Left ventricle myocardium superior (tissue), 1 donor: ENCODE measurements at places on chromosomes 5 and 9. TPM values are rescaled to one million over a fixed set of nuclear protein-coding genes. Genes with fewer than 3 reads are reported as not detected.

The DDX31 gene
- total RNA-seq = 5.8 TPM

The CLPTM1L gene
- total RNA-seq = 31.5 TPM

The KIF4B gene
- 0.05 TPM for total RNA-seq

The PDE4D gene
- 35.1 TPM for total RNA-seq

The GABRA1 gene
- not detected for total RNA-seq

The BAAT gene
- not detected for total RNA-seq

The PCDHB3 gene
- 0.99 TPM for total RNA-seq

The OTP gene
- total RNA-seq = not detected

The PPP2R2B gene
- 0.12 TPM for total RNA-seq

The FOXD4L3 gene
- not detected for total RNA-seq

The GARIN3 gene
- total RNA-seq = not detected

The PCA3 gene
- total RNA-seq = not detected

The STKLD1 gene
- total RNA-seq = 0.17 TPM

The PCDHA12 gene
- not detected for total RNA-seq

GRCh38 chr5:72651779-72652178, 144.6 kb upstream of the ZNF366 start:
- DNase-seq = no peak

GRCh38 chr5:31317665-31318064, 124.2 kb downstream of the CDH6 start:
- no peak for DNase-seq

DNA sequence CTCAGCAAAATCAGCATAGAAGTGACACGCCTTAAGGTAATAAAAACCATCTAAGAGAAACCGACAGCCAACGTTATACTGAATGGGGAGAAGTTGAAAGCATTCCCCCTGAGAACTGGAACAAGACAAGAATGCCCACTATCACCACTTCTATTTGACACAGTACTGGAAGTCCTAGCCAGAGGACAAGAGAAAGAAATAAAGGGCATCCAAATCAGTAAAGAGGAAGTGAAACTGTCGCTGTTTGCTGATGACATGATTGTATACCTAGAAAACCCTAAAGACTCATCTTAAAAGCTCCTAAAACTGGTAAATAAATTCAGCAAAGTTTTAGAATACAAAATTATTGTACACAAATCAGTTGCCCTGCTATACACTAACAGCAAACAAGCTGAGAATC, 393.3 kb downstream of the KIF4B start:
- no peak for DNase-seq

- no peak for DNase-seq
Measured at GRCh38 chr5:113572716-113573115, 59.2 kb downstream of the YTHDC2 start.

- no peak for DNase-seq
Measured at GRCh38 chr9:131752231-131752884, 12.5 kb upstream of the RAPGEF1 start.

GRCh38 chr9:93028448-93029006, 30.0 kb upstream of the SUSD3 start:
- no peak for DNase-seq

GRCh38 chr9:93307468-93308157, 123.7 kb downstream of the WNK2 start:
- no peak for DNase-seq

- no peak for DNase-seq
Measured at GRCh38 chr9:126388964-126389708, 62.5 kb downstream of the MVB12B start.

DNA sequence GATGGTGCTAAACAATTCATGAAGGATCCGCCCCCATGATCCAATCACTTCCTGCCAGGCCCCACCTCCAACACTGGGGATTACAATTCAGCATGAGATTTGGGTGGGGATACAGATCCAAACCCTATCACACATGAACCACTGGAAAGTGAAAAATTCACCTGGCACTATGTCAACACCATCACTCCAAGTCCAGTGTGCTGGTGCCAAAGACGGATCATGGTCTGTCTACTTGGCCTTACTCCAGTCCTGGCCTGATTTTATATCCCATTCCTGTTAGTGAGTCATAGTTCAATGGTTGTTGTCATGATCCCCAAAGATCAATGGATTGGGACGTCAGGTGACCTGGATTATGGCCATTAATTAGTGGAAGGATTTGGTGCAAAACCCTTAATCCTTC, 147.4 kb upstream of the RPS23 start:
- DNase-seq = no peak

- DNase-seq = no peak
Measured at GRCh38 chr9:37632479-37632878, 18.3 kb upstream of the FRMPD1 start.

- no peak for DNase-seq
Measured at GRCh38 chr5:21152611-21153010, 1164.6 kb upstream of the CDH18 start.

DNA sequence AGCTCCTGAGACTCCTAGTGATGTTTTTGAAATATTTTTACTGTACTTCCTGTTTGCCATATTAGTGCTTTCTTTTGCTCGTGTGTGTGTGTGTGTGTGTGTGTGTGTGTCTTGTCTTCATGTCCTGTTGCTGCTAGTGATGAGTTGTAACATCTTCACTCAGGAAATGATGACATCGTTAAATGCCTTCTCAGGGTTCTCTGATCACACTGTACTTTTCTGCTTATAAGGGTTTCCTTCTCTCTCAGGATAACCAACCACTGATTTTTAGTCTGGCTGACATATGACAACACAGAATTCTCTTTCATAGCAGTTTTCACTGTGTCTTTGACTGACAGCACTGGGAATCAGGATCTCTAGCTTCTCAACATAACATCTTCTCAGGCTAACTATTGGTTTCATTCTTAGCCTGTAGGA, 16.1 kb downstream of the SV2C start:
- DNase-seq = no peak

DNA sequence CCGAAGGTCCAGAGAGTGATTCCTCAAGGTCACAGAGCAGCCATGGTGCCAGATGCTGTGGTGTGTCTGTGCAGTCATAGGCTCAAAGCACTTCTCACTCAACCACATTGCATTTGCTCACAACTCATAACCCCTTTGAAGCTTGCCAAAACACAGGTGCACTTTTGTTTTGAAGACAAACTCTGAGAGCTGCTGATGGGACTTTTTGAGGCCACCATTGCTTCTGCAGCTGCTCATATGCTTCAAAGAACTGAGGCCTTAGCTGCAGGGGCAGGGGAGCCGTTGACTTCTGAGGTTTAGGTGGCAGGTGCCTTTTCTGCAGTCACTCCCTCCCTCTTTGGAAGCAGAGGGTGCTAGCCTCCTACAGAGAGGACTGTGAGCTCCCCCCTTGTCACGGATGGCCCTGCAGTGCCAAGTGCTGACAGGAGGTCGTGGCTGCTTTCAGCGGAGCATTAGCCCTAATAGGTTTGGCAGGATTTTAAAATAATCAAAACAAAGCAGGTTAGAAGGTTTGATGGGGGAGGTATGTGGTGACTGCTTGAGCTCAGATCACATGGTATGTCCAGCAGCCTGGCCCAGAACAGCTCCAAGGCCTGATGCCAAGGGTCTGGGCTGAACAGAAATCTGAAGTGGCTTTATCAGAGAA, 232.1 kb downstream of the MAN2A1 start:
- DNase-seq = peak; percentile 71

- DNase-seq = peak; percentile 45
Measured at GRCh38 chr9:89770531-89771174, 165.8 kb downstream of the GADD45G start.

DNA sequence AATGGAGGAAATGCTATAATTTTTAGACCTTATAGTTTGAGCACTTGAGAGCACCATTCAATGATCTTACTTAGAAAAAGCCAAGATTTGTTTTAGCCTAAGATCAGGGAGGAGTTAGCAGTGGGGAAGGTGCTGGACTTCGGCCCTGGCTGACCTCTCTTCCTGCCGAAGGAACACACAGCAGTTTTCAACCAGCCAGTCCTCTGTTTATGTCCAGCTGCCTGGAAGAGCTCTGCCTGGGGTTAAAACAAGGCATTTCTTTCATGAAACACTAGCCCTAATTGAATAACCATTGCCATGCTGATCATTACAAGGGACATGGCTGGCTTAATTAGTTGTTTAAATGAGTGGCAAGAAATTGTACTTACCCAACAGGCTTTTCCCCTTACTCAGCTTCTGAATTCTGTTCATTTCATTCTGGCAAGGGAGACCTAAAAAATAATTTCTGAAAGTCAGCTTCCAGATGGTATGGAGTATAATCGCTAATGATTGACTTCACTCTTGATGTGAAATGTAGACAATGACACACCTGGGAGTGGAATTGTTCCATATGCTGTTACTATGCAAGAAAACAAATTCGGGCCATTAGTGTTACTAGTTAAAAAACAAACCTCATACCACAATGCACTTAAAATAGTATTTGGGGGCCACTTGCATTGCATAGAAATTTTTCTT, 514.2 kb downstream of the SPOCK1 start:
- DNase-seq = no peak

DNA sequence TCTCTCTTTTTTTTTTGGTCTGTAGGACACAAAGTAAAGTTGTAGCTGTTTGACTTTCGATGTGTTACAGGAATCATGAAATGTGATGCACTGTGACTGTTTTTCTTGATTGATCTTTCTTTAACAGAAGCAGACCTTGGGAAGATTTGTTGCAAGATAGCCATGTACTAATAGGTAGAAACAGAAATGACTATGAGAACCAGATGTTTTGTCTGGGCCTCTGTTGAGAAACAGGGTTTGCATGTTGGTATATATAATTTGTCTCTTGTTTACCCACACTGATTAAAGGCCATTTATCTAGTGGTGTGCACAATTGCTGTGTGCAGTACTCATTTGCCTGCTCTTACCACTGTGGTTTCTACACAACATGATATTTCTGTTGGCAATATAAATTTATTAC, 125.1 kb downstream of the HACD4 start:
- DNase-seq = no peak

- DNase-seq = no peak
Measured at GRCh38 chr5:102832445-102832844, 77.3 kb downstream of the PAM start.

DNA sequence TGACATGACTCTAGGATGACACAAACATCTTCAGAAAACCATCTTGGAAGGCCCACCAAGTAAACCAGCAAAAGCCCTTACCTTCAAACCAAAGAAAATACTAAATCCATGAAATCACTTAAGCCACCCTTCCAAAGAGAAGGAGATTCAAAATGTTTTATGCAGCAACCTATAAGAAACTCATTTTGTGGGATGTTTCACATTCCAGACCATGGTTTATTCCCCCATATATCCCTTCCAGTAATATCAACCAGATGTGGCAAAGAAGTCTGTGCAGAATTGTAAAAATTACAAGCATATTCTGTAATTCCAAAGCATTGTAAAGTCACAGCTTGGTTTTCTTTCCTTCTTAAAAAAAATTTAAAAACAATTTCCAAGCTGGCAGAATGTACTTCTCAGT, 117.4 kb downstream of the SLIT3 start:
- no peak for DNase-seq

DNA sequence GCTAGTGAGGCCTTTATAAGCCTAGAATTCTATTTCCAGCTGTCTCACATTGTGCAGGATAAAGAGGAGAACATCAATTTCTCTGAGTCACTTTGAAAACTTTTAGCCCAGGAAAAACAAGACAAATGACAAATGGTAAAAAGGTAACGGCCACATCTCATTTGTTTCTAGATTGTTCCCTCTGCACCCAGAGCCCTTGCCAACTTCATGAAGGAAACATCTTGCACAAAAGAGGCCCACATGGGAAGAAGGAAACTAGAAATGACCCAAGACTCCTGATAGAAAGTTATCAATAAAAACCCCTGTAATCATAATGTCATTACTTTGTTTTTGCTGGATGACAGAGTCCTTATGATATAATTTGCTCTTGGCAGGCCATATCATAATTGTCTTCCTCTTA, 5.3 kb downstream of the DPYSL3 start:
- DNase-seq = no peak

DNA sequence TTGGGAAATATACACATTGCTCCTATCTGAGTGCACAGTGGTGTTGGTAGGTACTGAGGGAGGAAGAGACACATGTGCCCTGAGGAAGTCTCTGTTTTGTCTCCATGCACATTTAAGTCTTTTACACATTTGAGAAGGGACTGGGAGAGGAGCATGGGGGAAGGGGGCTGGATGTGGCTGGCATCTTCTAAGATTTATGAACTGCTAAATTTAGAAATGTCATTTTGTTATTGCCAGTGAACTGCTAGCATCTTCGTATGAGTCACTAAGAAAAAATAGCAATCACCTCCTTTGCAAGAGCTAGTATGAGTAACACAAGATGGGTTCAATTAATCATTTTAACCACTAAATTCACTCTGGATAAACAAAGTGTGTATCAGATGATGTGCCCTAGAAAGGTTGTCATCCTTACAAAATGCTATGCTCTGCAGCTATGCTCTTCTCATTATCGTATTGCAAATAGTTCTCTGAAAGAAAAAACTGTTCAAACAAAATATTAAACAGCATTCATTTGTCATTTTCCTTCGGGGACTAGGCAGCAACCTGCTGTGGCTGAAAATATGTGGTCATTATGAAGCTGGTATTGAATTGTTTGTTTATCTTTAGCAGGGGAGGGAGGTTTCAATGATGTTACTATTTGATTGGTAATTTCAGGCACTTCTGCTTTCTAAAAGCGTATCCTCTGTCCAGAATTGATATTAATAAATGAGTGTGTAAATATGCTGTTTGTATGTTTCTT, 236.5 kb downstream of the DMRTA1 start:
- DNase-seq = no peak

GRCh38 chr5:77430726-77431125, 61.4 kb downstream of the WDR41 start:
- no peak for DNase-seq
